ENCODE measurements at places on chromosomes 7 and 10. TPM values are rescaled to one million over a fixed set of nuclear protein-coding genes. Genes with fewer than 3 reads are reported as not detected.

PRKG1 gene
- polyA plus RNA-seq: 0.01 TPM

- no peak for DNase-seq
Measured at GRCh38 chr7:81811956-81812865, 42.4 kb upstream of the HGF start.

TUBAL3 gene
- polyA plus RNA-seq: 0.26 TPM

RAB11FIP2 gene
- 3.5 TPM for polyA plus RNA-seq

GRCh38 chr10:86357041-86357440 lies 9.6 kb downstream of the GRID1 start:
- DNase-seq: no peak

AKR1E2 gene
- not detected for polyA plus RNA-seq

DNA sequence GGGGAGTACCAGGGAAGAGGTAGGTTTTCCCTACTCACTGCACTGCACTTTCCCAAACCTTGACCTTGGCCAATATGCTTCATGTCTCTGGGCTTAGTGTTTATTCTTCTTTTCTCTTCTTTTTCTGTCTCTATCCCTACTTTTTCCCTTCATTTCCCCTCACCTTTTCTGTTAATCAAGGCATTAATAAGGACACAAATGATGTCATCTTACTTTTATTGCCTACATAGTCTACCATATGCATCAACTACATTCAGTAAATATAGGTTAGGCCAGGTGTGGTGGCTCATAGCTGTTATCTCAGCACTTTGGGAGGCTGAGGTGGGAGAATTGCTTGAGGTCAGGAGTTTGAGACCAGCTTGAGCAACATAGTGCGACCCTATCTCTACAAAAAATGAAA lies 13.0 kb upstream of the ZNF503 start:
- no peak for DNase-seq

DNA sequence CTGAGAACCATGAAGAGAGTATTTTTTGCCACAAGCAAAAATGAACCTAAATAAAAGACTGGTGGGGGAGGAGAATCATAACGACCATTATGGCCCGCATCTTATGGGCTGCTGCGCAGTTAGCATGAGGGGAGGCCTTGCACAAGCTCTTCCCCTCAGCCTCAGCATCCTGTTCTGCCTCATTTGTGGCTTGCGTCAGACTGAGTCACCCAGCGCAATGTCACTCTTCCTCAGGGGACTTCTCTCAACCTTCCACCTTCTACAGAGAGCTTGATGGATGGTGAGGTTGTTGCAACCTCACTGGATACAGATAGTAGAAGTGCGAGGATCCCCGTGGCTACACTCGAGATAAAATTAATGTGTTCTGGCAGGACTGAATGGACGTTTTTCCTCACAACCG lies 16.8 kb upstream of the GPR15LG start:
- no peak for DNase-seq

- no peak for DNase-seq
Measured at GRCh38 chr10:76133597-76134255, 702.3 kb downstream of the LRMDA start.

PVRIG gene
- not detected for polyA plus RNA-seq

- DNase-seq: no peak
Measured at GRCh38 chr10:79234391-79235315, 112.6 kb upstream of the PPIF start.

GJC3 gene
- polyA plus RNA-seq: 1.4 TPM

- DNase-seq: peak; percentile 74
Measured at GRCh38 chr7:108010377-108010776, 7.4 kb upstream of the LAMB1 start.

DNA sequence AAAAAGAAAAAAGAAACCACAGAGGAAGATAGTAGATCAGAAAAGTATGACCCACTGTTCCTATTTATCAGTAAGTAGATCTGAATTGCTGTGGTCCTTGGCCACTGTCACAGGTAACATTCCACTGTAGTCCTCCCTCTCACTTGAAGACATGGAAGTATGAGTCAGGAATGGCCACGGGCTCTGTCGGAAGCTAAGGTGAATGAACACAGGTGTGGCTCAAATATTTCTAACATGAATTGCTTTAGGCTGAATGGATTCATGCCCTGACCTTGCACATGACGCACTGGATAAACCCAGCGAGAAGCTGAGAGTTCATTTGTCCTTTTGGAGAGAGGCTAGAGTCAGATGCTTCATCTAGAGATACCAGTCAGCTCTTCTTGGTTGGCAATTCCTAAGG lies 224.5 kb upstream of the SP8 start:
- no peak for DNase-seq

- no peak for DNase-seq
Measured at GRCh38 chr10:15760681-15761080, 41.0 kb upstream of the ITGA8 start.

LRIT1 gene
- not detected for polyA plus RNA-seq

DNA sequence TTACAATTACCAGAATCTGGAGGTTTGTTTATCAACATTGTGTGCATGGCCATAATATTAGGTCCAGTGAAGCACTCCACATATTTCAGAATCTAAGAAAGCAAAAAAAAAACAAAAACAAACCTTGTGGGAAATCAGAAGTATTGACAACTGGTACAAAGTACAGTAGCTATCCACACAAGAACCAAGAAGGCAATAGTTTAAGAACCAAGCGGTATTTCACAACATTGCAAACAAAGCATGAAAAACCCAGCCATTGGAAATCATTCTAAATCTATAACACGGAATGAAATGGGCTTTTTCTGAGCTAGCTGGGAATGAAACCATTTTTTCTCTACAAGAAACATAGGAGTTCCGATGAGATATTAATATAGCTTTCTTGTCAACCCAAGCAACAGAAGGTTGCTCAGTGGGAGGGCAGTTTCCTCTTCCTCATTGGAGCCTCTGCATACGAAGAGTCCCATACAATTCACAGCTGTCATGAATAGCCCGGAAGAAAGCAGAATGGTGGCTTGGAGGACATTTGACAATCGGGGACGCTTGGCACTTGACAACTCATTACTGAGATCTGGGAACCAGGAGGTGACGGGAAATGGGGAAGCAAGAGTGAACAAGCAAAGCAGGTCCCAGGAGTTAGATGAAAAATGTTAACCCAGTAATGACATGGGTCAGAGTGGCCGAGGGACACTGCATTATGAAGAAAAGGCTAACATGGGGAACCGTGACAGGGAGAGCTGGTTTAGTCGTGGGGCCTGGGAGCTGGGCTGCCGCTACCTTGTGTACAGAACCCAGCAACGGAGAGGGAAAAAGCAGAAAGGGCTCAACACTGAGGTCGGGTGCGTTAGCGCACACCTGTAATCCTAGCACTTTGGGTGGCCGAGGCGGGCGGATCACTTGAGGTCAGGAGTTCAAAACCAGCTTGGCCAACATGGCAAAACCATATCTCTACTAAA lies 7.8 kb downstream of the PHYH start:
- DNase-seq: peak; percentile 14

CTAGE8 gene
- polyA plus RNA-seq: not detected

DNA sequence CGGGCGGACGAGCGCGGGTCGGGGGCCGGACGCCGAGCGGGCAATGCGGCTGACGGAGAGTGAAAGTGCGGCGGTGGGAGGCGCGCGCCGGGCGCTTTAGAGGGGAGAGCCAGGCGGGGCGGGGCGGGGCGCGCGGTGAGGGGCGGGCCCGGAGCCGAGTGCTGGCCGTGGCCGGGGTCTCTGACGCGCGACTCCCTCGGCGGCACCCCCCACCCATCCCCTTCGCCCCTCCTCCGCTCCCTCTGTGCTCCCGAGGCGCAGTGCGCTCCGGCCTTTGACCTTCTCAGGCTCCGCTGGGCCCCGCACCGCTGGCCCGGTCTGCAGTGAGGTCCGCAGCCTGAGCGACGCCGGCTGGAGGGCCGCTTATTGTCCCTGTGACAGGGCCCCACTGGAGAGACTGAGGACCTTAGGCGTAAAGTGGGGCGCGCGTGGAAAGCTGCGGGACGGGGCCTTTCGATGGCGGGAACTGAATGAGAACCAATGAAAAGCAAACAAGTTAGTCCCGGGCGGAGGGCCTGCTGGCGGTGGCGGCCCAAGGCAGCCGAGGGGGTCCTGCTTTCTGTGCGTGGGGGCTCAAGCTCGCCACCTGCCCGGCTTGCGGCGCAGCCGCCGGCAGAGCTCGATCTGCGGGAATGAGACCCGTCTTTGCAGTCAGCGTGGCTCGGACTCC lies at the start of gene CXCL12:
CXCL12 (minus strand) TSS at position 72 of the 670 bp plus-strand sequence. CDS start 92 bp downstream, outside the sequence.
- DNase-seq: no peak

- DNase-seq: no peak
Measured at GRCh38 chr10:114881901-114882300, 56.1 kb upstream of the TRUB1 start.

NACAD gene
- 0.07 TPM for polyA plus RNA-seq

BCL7B gene
- polyA plus RNA-seq: 38.2 TPM

DNA sequence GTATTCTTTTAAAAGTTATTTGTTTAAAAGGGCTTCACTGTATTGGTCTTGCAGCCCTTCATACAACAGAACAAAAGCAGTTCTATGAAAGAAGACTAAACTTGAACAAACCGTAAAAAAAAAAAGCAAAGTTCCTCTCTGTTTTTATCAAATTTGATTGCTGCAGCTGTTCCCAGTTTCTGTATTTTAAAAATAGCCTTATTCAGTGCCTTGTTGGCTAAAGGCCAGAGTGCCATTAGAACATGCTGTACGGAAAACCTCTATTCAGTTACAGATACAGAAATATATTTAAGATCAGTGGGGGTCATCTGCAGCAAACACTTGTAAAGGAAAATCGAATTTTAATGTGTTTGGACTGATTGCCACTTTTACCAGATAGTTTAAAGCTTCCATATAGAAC lies 207.8 kb upstream of the ETV1 start:
- DNase-seq: no peak

GRCh38 chr10:5500910-5501309 lies 1.5 kb upstream of the CALML5 start:
- DNase-seq: no peak

- no peak for DNase-seq
Measured at GRCh38 chr10:32959006-32959920, 1.2 kb upstream of the ITGB1 start.

DNA sequence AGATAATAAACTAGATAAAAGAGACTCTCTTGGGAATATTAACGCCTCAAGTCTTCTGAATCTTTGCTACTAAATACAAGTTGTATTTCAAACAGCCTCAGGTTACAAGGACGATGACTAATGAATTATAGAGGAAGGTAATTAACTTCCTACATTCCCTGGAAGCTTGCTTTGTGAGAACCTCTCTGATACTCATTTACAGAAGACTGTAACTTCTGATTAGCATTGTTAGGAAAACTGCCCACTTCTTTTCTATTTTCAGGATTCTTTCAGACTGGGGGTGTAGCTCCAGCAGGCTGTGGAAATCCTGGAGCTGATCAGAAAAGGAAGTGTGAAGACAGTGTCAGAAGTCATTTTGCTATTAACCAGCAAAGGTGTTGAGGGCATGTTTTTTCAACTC lies 316.7 kb upstream of the NPSR1 start:
- DNase-seq: no peak

DNA sequence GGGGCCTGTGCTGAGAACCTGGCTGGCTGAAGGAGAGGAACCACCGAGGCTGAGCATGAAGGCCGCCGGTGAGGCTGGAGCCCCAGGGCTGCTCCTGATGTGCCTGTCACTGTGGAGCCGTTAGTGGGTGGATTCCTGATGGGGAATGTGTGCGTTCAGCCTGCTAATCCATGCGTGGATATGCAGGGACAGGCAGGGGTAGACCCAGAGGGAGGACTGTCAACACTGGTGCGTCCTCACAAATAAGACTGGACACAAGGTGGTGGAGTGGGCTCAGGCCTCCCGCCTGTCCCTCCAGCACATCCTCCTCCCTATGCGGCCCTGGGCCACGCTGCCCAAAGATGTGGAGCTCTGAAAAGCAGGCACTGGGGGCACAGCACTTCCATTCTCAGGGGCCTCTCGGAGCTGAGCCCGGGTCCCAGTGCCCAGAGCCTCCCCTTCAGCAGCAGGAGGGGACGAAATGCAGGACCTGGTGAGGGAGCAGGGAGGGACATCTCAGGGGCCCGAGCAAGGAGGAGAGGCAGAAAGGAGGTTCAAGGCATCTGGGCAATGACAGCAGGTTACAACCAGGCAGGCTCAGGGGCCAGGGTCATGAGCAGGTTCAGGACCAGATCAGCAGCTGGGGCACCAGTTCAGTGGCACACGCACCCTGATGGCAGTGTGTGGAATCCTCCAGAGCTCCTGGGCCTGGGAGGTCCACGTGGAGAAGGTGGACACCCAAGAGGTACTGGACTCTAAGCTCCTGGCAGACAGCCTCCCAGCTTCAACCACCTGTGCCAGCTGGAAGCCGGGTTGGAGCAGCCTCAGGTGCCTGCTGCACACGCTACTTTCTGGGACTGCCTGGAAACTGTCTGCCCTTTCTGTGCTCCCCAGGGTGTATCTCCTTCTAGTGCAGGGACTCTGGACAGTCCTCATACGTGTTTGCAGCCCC lies 33.5 kb upstream of the ANTXRL start:
- no peak for DNase-seq

DNA sequence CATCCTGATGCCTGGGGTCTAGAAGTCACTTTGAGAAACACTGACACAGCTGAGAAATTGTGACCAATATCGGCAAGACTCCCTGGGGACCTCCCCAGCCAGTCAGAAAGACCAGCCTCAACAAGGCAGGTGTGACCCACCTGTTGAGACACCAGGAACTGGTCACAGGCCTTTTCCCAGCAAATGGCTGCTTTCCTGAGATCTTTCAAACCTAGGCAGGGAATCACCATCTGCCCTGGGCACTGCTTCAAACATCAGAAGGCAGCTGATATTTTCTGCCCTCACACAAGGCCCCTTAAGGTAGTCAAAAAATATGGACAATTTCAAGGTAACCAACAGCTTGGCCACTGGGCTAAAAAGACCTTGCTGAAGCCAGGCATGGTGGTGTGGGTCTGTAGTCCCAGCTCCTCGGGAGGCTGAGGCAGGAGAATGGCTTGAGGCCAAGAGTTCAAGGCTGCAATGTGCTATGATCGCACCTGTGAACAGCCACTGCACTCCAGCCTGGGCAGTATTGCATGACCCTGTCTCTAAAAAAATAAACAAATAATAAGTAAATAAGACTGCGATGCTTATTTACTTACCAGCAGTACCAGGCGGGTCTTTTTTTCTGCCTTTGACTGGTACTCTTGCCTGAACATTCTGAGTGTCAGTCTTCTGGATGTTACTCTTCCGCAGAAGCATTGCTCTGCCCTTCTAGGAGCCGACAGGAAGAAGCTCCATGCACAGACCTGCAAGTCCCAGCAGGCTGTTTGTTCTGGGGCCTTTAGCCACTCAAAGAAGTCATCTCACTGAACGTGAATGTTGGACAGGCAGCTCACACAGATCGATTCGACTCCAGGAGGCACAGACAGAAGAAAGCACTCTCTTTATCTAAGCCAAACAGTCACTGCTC lies 59.7 kb downstream of the SORBS1 start:
- peak; percentile 38 for DNase-seq

DNA sequence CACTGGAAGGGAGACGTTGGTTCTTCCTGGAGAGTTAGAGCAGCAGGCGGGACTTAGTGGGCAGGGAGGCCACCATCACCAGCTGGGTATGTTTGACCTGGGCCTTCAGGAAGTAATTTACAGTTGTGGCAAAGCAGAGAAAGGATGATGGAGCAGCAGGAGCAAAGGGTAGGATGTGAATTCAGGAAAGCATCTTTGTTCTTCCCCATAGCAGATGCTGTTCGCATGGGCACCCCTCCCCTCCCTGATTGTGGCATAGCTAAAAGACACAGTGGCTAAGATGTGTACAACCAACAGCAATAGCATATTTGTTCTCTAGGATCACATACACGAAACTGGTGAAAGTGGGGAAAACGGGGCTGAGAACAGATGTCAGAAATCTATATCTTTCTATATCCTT lies 56.3 kb upstream of the ITPRID1 start:
- no peak for DNase-seq

EVX1 gene
- not detected for polyA plus RNA-seq

All from HepG2 (cell line).